DMS153 (cell line): ENCODE measurements at places on chromosomes 11 and 22.

DNA sequence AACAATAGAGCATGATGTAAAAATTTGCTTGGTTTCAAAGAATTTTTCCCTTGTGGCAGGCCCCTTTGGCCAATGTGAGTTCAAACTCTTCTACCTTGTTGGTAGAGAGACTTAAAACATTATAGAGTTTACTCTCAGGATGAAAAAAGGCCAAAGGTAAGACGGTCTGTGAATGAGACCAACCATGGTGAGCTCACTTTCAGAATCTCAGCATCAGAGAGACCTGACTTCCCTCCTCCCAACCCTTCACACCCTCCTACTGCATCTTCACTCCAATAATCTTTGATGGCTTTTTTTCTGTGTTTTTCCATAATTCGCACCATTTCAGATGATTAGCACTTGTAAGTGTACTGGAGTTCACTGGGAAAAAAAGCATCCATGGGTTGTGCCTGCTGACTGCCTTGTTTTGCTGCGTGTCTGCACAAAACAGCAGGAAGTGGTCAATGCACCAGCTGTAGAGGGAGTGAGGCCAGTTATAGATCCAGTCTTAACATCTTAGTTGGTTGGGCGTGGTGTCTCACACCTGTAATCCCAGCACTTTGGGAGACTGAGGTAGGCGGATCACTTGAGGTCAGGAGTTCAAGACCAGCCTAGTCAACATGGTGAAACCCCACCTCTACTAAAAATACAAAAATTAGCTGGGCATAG, 64.1 kb downstream of the SLC1A2 start:
- no peak for DNase-seq

- no peak for DNase-seq
These were observed 108.2 kb upstream of the CRYBB3 start for GRCh38 chr22:25091458-25091857.

GRCh38 chr11:106321601-106322000, 244.1 kb downstream of the AASDHPPT start:
- no peak for DNase-seq

- DNase-seq, result no peak
These were observed 24.5 kb upstream of the CABP7 start for GRCh38 chr22:29695129-29695926.

- DNase-seq, result peak; percentile 25
These were observed 10.5 kb upstream of the MUC2 start for GRCh38 chr11:1064167-1064566.
